ENCODE measurements at places on chromosomes 3 and 15.
A peak's percentile ranks its signal among the peaks of the same experiment; 100 is the strongest.

- DNase-seq, result no peak
These were observed 73.1 kb downstream of the RAB11A start for GRCh38 chr15:65942436-65942835.

DNA sequence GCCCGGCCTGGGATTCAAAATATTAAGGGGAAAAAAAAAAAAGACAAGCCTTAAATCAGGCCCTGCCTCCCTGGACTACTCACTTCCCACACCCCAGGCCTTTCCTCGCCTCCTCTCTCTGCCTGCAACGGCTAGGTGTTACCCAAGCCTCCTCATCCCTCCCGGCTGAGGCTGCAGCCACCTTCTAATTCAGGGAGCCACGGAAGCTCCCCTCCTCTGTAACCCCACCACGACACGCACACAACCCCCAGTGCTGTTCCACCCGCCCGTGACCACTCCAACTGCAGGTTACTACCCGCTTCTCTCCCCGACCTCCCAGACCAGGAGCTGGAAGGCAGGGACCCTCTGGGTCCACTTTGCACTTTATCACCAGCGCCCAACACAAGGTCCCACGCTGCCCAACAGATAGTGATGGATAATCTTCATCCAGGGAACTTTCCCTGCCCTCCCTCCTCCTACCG lies 936 bp downstream of the KIF7 start:
- DNase-seq, result no peak

- DNase-seq, result no peak
These were observed 12.4 kb upstream of the NFKBIZ start for GRCh38 chr3:101836652-101837598.

DNA sequence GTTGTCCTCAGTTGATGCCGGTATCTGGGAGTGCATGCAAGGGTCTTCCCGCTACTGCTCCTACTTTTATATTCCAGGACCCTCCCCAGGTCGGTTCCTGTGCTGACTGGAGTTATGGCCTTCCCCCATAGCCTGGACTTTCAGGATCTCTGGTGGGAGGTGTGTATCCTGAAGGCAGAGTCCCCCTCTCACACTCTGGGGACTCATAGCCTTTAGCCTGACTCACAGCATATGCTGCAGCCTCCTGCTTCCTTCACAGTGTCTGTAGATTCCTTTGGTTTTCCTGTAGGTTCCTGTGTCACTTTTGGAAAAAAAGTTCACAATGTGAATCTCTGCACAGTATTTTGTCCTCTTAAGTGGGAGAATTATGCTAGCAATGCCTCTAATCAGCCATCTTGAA lies 180.6 kb upstream of the RBMS3 start:
- no peak for DNase-seq

DNA sequence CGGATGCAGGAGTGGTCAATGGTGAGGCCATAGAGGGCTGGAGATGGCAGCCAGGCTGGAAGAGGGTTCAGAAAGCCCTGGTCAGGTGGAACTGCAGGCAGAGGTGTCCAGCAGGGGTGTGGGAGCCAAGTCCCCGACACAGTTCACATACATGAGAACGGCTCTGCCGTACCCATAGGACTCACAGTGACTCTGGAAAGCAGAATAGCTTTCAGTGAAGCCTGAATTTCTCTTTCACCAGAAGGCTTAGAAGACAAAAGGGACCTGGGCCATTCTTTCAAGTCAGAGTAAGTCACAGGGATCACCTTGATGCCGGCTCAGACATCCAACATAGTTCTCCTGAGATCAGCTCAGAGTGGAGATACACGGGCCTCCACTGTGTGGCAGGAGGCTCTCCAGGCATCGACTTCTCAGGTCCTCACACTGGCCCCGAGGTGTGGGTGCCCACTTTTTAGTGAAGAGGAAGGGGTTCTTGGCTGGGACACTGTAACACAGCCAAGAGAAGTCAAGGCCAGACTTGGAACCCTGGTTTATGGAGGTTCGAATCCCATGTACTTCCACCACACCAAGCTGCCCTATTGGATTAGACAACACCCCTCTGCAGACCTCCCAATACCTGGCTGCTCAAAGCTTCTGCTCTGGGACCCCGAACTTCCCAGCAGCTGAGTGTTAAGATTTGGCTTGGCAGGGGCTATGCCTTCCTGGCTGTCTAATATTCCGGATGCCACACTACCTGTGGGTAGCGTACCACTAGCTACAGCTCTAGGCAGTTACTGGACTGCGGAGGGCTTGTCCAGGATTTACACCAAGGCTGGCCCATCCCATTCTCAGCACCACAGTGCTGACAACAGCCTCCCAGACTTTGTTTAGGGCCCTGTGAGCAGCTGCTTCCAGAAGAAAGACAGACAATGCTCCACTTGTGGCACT lies 40.4 kb upstream of the RAB6B start:
- peak; percentile 36 for DNase-seq

DNA sequence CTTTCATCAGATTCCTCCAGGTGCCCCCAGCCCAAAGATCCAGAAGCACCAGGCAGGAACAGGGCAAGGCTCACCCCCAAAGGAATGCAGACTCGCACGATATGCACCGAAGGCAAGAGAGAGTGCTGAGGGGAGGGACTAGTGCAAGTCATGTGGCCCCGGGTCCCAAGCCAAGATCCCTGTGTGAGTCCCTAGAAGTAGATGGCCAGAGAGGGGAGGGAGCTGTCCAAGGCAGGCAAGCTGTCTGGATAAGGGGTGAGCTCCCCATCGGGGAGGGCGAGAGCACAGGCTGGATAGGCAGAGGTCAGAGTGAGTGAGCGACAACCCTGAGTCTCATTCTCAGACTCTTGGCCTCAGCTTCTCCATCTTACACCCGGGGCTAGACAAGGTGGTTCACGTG lies 171.5 kb upstream of the LINGO1 start:
- DNase-seq, result no peak

DNA sequence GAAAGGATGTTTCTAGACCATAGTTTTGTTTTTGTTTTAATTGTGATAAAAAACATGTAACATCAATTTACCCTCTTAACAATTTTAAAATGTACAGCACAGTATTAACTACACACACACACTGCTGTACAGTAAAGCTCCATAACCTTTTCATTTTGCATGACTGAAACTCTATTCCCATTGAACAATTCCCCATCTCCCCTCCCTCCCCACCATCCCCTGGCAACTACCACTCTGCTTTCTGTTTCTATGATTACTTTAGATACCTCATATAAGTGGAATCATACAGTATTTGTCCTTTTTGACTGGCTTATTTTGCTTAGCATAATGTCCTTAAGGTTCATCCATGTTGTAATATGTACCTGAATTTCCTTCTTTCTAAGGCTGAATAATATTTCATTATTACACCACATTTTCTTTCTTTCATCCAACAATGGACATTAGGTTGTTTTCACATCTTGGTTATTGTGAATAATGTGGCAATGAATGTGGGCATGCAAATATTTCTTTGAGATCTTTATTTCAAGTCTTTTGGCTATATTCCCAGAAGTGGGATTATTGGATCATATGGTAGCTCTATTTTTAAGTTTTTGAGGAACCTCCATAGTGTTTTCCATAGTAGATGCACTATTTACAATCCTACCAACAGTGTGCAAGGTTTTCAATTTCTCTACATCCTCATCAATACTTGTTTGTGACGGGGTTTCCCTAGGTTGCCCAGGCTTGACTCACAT lies 10.7 kb downstream of the CHST14 start:
- DNase-seq, result no peak

DNA sequence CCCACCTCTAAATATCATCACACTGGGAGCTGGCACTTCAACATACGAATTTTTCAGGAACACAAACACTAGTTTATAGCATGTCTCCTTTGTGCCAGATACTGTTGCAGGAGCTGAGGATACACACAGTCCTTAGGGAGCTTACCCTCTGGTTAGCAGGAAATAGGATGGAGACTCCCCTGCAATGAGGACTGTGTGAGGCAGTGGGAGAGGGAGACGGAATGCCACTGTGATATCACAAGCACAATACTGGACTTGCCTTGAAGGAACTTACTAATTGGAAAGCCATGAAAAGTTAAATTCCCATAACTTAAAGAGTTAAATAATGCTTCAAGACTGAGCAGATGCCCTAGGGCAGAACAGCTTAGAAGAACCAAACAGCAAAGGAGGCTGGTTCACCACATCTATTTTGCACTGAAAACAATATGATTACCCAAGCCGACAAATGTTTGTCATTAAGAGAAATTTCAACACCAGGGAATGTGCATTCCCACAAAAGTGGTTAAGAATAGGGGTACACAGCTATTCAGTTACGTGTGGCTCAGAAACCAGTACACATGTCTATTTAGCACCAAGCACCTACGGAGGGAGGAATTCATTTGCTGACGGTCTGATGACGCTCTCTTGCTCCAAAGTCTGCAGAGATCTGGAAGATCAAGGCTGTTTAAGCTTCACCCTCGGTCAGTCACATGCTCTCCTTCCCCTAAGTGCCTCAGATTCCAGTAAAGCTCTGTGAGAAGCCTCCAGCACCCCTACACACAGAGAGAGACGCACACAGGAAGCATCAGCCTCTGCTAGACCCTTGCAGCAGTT lies 5.2 kb downstream of the TBC1D2B start:
- peak; percentile 46 for DNase-seq

- DNase-seq, result no peak
These were observed 91.5 kb upstream of the PROK2 start for GRCh38 chr3:71876135-71877105.

DNA sequence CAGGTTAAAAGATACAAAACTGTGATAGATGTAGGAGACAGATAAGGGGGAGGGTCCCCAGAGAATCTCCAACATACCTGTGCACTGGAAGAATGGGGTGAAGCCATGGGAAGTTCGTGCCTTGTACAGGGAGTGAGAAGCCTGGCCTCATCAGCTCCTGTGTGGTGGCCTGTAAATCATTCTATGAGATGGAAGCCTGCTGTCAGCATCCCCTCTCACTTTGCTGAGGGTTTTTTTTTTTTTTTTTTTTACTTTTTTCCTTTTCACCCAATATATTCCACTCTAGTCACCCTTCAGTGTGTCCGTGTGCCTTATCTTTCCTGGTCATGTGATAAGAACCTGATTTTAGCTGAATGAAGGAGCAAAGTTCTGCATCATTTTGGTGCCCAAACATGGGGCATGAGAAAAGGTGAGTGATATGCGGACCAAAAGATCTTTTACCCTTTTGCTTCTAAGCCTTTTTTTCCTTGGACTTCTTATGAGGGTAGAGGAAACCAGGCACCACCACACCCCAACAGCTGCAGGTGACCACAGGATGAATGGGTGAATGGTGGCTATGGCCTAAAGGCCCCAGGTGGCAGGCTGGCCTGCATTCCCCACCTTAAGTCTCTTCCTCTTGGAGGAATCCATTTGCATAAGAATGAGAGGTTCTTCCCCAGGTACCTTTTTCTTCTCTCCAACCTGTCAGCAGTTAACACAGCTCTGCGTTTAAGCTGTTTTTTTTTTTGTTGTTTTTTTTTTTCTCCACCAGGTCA lies 1345.0 kb downstream of the NSUN3 start:
- no peak for DNase-seq

DNA sequence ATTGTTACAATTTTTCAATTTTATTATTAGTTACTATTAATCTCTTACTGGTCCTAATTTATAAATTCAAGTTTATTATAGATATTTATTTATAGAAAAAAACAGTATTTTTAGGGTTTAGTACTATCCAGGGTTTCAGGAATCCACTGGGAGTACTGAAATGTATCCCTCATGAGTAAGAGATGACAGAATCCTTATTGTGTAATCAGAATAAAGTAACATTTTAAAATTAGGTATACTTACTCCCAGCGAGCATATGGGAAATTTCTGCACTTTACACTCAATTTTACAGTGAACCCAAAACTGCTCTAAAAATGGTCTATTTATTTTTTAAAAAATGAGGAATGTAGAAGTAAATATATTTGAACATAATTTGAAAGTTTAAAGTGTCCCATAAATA lies 202.7 kb downstream of the CGGBP1 start:
- DNase-seq, result no peak

- no peak for DNase-seq
These were observed 176.9 kb downstream of the BBX start for GRCh38 chr3:107699682-107700081.

DNA sequence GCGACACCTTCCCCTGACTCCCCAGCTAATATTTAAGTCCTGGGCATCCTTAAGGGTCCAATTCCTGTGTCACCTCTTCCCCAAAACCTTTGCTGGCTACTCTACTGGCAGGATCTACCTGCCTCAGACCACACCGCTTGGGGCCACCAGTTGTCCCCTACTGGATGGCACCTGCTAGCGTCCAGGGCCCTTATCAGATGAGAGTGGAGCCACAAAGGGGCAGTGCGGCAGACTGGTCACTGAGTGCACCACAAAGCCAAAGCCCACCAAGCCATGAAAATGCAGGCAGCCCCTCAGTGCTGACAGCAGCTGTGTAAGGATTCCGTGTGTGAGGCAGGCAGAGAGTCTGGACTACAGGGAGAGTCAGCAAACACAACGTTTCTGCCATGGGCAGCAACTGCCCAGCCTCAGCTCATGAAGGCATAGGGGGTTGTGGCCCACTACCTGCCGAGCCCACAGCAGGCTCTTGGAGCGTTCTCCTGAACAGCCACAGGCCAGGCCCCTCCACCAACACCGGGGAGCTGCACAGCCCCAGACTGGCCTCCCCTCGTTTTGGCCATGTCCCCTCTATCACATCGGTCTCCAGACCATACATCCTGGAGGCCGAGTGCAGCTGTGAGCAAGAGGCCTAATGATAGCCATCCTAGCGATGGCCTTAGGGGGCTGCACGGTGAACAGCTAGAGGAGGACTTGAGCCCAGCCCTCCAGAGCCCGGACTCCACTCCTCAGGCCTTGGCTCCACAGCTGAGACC lies 32.3 kb downstream of the ALDH1L1 start:
- DNase-seq, result peak; percentile 34

DNA sequence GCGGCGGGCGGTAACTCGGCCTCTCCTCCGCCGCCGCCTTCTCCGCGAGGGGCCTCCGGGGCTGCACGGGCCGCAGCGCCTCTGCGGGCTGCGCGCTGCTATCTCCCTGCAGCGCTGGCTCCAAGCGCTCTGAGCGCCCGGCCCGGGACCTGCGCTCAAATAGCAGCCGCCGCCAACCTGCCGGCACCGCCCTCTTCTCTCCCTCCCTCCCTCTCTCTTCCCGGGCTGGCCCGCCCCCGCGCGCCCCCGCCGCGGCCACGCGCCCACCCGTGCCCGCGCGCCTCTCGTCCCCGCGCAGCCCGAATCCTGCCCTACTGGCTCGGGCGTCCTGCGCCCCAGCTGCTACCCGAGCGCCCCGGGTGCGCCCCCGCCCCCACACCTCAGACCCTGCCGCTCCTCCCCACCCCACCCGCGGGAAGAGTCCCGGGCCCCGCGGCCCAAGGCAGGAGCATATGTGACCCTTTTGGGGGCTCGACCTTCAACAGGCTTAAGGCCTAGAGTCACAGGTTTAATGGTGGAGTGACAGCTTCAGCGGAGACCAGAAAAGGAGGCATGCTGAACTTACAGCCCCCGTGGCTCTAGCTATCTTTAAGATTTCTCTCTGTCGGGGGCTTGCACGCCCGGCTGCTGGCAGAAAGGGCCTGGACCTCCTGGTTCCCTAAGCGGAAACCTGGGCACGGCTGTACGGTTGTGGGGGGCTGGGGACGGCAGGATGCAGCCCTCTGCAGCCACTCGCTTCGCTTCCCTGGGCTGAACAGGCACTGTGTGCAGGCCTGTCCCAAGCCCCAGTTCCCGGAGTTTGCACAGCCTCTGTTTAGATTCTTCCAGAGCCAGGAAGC lies at the start of gene CACNA2D2:
Gene CACNA2D2 (minus strand): TSS at position 131 of the 839 bp plus-strand sequence. CDS start 211 bp downstream, outside the sequence.
- DNase-seq, result peak; percentile 71

GRCh38 chr15:83283813-83284558 lies 478 bp downstream of the BNC1 start:
- DNase-seq, result no peak

- DNase-seq, result no peak
These were observed 126.7 kb upstream of the NR2E3 start for GRCh38 chr15:71683411-71684274.

Data from activated CD8-positive, alpha-beta memory T cell treated with anti-CD3 and anti-CD28 coated beads, Interleukin-2, amount 50 U/mL, for 48 hours (primary cell).